Foreskin fibroblast (primary cell): ENCODE measurements at places on chromosomes 4 and X.

GRCh38 chr4:156931267-156931666 lies 40.3 kb downstream of the PDGFC start:
- DNase-seq: peak; percentile 94

DNA sequence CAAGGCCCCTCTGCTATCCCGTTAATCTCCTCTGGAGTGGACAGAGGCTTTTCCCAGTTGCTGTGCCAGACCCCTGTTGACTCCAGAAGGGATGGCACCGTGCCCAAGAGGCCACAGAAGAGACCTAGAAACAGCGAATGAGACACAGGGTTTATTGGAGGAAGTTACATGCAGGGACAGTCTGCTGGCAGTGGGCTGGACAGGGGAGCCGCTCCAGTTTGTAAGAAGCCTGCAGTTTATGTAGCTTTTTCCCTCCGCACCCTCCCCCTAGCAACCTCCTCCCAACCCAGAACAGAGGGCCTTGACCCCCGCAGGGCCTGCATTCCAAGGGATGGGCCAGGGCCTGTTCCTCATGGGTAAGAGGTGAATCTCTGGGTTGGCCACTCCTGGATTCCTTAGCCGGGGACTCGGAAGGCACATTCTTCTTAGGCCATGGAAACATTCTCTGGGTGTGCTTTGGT lies 216.8 kb upstream of the PSAPL1 start:
- peak; percentile 10 for DNase-seq

DNA sequence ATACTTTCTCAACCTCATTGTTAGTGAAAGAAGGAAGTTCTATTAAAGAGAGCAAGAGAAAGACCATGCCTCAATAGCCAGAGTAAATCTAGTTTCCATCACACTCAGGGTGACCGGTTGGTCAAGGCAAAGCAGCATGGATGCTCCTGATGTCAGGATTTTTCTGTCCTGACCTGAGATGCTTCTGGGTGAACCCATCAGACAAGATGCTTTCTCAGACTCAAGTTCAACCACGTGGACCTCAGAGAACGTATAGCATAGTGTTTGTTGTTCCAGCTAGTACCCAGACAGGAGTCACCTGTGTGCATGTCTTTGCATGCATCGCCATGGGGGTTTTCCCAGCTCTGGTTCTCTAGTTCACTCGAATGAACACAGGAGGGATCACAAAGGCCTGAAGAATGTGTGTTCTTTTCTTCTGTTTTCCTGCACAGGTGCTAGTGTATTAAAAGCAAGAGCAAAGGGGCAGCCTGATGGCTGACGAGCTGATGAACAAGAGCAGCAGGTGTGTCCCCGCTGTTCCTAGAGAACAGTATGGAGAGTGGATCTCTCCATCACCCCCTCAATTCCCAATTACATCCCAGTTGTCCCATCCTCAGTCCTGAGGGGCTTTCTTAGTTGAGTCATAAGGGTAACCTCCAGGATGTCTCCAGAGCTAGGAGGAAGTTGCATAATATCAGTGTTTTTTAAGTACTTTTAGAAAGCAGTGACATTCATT lies 110.5 kb upstream of the ENPP6 start:
- DNase-seq: no peak

- no peak for DNase-seq
Observed at GRCh38 chr4:137896221-137896737, 345.9 kb downstream of the SLC7A11 start.

GRCh38 chrX:50594788-50595187 lies 124.2 kb upstream of the DGKK start:
- no peak for DNase-seq

- peak; percentile 46 for DNase-seq
Observed at GRCh38 chr4:167906851-167907250, 185.5 kb upstream of the ANXA10 start.

DNA sequence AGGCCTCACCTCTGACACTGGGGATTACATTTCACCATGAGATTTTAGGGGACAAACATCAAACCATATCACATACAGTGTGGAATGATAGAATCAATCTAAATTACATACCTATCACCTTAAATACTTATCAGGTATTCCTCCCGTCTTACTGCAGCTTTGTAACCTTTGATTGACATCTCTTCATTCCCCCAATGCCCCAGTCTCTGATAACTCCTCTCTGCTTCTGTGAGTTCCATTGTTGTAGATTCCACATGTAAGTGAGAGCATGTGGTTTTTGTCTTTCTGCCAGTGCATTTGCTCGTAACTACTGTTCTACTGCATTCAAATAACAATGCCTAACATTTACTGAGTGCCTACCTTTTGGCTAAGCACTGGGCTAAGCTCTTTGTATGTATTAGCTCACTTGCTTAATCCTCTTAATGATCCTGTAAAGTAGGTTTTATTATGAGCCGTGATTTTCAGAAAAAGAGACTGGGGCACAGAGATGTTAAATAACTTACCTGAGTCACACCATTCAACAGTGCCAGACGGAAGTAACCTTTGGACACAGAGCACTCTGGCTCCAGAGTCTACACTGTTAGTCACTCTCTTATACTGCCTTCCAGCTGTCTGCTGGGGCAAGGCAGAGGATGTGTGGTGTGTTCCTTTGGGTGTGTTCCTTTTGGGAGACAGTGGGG lies 63.7 kb upstream of the ESX1 start:
- DNase-seq: peak; percentile 61

DNA sequence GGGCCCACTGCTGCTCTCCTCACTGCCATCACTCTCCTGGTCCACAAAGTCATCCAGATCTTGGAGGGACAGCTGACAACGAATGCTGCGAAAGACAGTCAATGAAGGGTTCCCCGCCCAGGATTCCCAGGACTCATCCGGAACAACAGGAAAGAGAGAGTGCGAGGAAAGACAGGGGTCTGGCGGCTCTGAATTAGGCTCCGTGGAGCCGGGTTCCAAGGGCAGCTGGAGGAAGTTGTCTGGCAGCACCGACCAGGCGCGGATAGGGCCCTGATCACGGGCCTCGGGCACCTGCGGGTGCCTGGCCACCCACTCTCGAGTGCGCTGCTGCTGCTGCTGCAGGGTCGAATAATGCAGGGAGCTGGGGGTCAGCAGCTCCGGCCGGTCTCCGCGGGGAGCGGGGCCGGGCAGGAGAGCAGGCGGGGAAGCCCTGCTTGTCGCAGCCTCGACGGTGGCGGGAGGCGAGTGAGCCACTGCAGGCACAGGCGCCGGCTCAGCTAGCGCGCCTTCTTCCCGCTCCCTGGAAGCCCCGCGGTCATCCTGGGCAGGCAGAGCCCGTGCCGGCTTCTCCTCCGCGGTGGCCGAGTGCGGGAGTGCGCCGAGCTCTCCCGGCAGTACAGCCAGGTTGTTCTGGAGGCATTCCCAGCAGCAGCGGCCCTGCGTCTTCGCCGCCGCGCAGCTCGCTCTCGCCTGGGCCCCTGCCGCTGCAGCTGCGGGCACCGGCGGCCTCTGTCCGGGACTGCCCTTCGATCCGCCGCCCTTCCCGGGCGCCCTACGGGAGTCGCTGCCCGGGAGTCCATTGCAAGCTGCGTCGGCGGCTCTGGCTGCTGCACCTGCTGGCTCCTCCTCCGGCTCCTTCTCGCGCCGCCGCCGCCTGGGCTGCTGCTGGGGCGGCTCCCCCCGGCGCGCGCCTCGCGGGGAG lies 1.1 kb downstream of the SOWAHB start:
- peak; percentile 14 for DNase-seq

- peak; percentile 84 for DNase-seq
Observed at GRCh38 chr4:76301068-76301774, 5.3 kb upstream of the STBD1 start.

- no peak for DNase-seq
Observed at GRCh38 chrX:46040001-46040400, 505.2 kb downstream of the ZNF674 start.

GRCh38 chr4:8537041-8537461 lies 43.1 kb upstream of the GPR78 start:
- peak; percentile 75 for DNase-seq

DNA sequence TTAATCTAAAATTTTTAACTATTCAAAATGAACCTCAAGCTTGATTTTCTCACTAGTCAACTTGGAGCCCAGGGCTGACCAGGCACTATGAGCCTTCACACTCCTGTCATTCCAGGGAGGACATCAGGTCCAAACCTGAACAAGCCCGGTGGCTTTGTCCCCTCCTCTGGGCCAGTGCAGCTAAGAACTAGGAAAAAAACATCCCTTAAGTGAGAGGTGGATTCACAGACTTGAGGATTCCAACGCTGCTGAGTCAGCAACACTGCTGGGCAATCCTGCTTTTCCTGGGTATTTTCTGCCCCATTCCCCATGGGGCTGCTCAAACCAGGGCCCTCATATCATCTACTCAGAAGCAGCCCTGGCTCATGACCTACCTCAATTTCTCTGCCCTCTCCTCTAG lies 4.0 kb downstream of the RNF212 start:
- no peak for DNase-seq

- no peak for DNase-seq
Observed at GRCh38 chr4:5712931-5713330, 1.9 kb downstream of the EVC start.

GRCh38 chrX:16119353-16120220 lies 3.8 kb upstream of the GRPR start:
- no peak for DNase-seq

DNA sequence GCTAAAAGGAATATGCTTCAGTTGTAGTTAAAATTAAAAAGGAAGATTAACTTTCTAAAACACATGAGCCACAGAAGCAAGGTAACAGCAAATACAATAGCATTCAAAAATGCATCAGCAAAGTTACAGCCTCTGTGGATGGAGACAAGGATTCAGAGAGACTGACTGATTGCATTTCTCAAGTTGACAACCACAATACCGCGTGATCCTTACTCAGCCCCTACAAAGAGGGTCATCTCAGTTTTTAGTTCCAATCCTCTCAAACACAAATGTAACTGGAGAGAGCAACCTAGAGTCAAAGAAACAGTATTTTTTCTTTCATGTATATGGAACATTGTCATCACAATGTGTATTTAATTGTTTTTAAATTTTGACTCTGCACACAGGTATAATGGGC lies 14.2 kb upstream of the C1QTNF7 start:
- DNase-seq: no peak

DNA sequence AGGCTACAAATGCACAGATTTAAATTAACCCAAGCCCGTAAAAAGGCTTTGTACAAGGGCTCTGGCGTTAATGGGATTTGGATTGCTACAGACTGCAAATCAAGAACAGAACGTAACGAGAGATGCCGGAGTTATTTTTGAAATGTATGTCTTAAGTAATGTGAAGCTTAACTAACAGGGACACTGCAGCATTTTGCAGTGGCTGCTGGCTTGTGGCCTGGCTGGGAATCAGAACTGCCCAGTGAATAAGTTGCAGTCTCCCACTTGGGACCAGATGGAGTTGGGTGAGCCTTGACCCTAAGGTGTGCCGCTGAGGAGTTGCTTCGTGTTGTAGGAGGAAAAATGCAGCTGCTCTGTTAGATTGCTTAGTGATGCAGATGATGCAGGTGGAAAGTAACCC lies 318.4 kb downstream of the DHX15 start:
- no peak for DNase-seq

DNA sequence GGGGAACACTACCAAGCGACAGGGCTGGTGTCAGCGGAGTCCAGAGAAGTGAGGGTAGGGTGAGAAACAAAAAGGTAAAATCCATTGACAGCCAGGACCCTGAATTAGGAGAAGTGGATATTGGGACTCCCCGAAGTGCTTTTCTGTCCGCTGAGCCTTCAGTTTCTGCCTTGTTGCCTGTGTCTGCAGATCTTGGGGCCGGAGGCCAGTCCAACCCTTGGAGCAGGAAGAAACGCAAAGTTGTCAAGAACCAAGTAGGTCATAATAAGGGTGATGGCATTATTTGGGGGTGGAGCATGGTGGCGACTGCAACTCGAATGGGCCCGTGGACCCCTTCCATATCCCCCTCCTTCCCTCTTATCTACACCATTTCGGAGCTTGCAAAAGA lies 1.0 kb downstream of the ARMCX1 start:
- DNase-seq: no peak

DNA sequence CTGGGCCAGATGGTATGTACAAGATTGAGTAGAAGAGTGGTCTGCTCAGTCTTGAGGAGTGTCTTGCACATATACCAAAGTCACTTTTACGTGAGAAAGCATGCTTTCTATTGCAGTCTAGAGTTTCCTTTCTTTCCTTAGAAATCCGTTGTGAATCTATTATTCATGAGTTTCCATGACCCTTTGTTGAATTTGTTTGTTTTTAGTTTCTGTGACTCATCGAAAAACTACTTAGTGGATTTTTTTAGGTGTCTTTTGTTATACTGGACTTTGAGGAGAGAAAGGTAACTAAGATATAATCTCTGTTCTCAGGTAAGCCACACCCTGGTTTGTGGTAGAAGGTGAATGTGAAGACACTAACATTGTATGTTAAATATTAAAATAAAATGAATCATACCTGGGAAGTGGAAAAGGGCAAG lies 23.0 kb downstream of the GALNT7 start:
- peak; percentile 36 for DNase-seq

- no peak for DNase-seq
Observed at GRCh38 chrX:16825264-16826035, 39.2 kb downstream of the TXLNG start.
